Hematopoietic multipotent progenitor cell (in vitro differentiated cells): ENCODE measurements at places on chromosomes 3 and 15.

DNA sequence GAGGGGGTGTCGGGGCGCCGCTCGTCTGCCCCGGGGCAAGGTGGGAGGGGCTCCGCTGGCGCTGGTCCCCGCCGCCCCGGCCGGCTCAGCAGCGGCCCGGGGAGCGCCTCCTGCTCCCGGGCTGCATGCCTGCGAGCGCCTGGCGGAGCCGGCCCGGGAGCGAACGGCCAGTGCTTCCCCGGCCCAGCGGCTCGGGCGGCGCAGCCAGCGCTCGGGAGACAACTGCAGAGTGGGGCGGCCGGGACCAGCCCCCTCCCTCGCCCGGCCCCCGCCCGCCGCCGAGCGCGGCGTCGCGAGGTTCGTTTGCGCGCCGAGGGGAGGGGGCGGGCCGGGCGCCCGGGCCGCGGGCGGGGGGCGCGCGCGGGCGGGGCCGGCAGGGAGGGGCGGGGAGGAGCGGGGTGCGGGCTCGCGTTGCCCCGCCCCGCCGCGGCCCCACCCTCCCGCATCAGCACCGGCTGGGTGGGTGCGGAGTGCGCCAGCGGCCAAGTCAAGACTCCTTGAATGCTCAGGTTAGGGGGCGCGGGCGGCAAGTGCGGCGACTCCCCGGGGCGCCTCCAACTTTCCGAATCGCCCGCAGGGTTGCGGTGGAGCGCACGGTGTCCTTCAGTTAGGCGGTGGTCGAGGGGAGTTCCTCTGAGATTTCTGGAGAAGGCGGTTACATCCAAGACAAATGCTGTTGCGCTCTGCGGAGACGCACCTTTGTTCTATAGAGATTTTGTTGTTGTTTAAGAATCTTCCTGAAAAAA lies at the start of gene RGMA:
TSS of gene RGMA (minus strand) at position 231 of the 746 bp plus-strand sequence. CDS start 279 bp downstream, outside the sequence.
- DNase-seq, result no peak

GRCh38 chr3:102195198-102195948 lies 239.4 kb upstream of the ZPLD1 start:
- no peak for DNase-seq

DNA sequence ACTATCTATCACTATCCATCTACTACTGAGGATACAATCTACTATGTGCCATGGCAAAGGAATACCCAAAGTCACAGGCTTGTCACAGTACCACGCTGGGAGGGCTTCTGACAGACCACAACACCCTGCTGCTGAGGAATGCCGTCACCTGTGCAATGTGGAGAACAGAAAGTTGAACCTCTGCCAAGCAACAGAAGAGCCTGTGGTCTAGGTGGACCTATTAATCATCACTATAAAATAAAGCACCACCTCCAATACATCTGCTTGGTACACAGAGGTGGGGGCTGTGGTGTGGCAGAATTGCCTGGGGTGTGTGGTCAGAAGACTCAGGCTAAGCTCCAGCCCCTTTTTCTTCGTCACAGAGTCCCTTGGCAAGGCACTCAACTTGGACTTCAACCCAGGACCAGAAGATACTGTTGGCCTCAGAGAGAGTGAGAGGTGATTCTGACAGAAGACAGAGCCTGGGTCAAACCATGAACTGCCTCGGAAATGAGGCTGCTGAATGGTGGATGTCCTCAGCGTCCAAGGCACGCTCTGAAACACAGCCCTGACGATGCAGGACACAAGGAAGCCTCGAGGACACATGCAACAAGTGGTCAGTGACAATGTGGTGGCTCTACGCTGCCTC lies 189.4 kb upstream of the CHRNA7 start:
- DNase-seq, result no peak

DNA sequence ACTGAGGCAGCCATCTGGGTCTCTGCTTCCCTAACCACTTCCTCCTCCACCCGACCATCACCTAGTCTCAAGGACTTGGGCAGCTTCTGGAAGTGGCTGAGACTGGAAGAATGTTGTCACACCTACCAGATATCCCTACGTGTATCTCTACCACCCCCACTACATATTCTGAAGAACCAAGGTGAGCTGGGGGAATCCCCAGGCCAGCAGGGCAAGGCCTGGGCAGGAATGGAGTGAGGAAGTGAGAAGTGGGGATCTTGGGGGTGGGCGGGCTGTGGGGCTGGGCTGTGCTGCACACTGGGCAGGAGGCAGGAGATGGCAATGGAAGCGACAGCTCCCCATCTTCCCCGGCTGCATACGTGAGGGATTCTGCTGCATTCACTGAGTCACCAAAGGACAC lies 17.5 kb upstream of the ALDH1A3 start:
- no peak for DNase-seq

DNA sequence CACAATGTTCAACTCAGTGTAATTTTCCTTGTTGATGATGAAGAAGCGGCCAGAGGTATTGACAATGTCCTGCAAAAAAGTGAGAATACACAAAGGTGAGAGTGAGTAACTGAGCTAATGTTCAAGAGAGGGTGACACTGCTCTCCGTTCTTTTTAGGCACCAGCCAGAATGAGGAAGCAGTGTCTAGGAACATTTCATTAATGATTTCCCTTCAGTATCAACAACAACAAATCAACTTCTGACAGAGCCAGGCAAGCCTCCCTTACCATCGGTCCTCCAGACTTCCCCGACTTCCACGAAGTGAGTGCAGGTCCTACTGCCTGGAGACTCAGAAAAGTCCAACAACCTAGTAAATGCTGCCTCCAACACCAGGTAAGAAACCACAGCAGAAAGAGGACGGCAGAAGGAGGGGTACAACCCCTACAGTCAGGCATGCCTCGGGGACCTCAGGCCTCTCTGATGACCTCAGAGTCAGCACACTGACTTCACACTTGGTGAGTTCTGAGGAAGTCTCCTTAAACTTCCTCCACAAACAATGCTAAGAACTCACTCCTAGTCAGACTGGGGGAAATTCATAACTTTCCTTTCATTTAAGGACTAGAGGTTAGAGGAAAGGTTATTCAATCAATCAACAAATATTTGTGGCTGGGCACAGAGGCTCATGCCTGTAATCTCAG lies 62.7 kb downstream of the NPTN start:
- no peak for DNase-seq

DNA sequence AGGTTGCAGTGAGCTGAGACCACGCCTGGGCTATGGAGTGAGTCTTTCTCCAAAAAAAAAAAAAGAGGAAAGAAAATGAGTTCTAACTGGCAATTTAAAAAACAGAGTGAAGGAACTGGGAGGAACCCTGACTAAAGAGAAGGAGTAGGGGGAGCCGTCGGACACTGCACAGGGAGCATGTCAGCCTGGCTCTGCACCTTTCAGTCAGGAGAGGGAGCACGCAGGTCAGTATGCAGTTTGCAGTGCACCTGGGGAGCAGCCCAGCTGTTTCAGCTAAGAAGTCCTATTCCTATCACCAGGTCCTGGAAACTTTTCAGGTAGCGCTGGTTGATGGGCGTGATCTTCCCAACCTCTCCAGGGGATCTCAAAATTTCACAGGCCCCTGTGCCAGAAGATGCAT lies 14.9 kb upstream of the ZXDC start:
- no peak for DNase-seq

DNA sequence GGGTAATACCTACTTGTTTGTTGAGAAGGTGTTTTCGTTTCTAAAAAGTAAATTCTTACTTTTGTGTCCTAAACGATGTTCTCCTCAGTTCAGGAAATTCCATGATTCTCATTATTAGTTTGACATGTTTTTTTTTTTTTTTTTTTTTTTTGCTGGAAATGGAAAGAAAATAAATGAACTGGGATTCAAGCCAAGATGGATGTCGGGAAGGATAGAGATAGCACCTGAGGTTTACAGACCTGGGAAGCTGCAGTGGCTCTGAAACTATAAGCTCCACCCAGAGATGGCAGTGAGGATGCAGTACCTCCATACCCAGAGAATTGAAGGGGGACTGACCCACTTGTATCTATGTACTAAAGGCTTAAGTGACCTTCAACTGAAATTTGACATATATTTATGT lies 334.6 kb upstream of the TGFBR2 start:
- no peak for DNase-seq

GRCh38 chr3:41808152-41808551 lies 153.8 kb downstream of the ULK4 start:
- DNase-seq, result no peak

GRCh38 chr15:77607894-77608261 lies 24.8 kb downstream of the LINGO1 start:
- DNase-seq, result no peak

DNA sequence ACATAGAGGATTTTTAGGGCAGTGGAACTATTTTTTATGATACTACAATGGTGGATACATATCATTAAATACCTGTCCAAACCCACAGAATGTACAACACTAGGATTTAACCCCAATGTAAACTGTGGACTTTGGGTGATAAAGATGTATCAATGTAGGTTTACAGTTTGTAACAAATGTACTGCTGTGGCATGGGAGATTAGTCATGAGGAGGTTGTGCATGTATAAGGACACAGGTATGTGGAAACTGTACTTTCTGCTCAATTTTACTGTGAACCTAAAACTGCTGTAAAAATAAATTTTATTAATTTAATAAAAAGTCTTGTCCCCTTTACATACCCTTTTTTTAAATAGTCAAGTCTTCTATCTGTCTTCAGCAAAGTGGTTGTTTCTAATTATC lies 322.5 kb upstream of the EPHA3 start:
- DNase-seq, result no peak

DNA sequence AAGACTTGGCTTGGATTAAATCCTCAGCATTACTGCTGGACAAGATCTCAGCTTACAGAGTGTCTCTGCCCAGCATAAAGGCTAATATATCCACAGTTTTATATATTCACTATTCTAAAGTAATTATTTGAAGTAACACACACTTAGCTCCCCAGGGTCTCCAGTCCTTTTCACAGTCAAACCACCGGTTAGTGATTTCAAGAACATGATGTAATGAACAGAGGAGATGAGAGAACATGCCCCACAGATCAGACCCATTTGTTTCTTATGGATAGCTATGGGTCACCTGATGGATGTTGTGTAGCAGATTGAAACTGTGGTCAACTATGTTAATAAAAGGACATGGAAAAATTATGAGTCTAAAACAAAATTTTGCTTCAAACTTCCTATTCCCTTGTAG lies 44.8 kb upstream of the MRPL3 start:
- no peak for DNase-seq

DNA sequence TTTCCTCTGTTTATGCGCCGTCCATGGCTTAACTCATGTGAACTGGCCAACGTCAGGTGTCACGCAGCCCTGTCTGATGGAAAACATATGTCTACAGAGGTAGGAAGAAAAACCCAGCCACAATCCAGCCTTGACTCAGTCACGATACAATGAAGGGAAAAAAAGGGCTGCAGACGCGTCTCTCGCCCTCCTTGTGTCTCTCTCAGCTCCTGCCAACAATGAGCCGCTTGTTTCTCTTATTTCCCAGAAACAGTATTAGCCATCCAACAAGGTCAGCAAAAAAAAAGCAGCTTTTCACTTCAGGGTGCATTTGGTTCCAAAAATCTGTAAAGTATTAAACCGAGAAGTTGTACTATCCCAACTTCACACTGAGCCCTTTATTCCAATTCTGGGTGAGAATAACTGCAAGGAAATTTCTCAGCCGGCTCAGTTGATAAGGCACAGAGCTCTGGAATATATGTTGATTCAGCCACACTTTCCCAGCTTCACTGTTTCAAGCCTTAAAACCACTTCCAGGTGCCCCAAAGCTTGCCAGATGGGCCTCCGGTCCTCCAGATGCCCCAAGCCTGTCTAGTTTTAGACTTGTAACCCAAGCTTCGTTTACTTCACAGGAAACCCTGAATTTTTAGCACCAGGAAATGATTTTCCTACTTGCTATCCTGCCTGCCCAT lies 79.4 kb downstream of the TM4SF4 start:
- DNase-seq, result no peak

GRCh38 chr3:117217760-117218316 lies 508.3 kb downstream of the TUSC7 start:
- DNase-seq, result no peak

DNA sequence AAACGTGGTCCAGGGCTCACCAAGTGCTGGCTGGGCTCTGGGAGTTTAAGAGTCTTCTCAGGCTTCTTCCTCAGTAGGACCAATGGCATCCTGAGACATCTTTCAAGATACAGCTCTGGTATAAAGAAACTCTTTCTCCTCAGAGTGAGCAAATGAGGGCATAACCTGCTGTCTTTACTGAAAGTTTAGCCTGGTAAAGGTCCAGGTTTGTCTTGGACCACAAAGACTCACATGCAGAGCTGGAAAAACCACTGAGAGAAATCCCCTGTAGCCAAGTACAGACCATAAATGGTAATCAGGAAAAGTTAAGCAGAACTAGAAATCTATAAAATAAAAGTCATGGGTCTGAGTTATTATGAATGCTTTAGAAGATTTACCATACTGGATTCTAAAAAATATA lies 23.1 kb downstream of the CD47 start:
- no peak for DNase-seq

DNA sequence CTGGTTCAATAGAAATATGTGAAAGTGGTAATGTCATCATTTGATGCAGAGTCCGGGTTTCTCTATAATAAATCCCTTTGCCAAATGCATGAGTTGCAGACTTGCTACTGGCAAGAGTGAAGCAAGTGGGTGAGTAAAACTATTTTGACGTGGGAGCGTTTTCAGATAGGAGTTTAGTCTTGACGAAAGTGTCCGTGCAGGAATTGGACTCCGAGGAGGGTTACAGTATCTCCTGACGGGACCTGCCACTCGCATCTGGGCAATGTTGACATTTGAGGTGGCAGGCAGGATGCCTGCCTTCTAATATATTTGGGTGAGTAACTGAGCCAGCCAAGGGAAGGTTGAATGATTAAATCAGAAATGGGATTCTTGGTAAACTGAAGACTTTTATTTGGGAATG lies 16.0 kb downstream of the CDV3 start:
- no peak for DNase-seq

DNA sequence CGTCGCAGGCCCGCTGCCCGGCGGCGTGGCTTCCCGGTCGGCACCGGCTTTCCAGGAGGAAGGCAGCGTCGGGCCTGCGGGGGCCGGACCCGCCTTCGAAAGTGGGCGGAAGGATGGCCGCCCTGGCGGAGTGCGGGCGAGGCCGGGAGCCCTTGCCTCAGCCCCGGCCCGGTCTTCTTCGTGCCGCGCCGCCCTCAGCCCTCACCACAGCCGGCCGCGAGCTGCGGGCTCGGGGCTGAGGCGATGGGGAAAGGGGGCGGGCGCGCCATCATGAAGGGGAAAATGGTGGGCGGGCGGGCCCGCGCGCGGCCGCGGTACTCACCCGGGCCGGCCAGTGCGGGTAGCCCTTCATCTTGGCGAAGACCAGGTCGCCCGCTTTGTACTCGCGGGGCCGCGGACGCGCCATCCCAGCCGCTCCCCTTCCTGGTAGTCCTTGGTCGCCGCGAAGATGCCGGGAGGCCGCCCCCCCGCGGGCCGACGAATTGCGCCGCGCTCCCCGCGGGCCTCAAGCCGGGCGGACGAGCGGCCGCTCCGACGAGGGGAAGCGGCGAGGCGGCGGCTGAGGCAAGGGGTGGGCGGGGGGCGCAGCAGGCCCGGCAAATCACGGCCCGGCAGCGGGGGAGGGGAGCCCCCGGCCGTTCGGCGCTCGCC lies 489 bp downstream of the HDGFL3 start:
- DNase-seq, result peak; percentile 47
